ENCODE measurements at places on chromosomes 2 and 18.

DNA sequence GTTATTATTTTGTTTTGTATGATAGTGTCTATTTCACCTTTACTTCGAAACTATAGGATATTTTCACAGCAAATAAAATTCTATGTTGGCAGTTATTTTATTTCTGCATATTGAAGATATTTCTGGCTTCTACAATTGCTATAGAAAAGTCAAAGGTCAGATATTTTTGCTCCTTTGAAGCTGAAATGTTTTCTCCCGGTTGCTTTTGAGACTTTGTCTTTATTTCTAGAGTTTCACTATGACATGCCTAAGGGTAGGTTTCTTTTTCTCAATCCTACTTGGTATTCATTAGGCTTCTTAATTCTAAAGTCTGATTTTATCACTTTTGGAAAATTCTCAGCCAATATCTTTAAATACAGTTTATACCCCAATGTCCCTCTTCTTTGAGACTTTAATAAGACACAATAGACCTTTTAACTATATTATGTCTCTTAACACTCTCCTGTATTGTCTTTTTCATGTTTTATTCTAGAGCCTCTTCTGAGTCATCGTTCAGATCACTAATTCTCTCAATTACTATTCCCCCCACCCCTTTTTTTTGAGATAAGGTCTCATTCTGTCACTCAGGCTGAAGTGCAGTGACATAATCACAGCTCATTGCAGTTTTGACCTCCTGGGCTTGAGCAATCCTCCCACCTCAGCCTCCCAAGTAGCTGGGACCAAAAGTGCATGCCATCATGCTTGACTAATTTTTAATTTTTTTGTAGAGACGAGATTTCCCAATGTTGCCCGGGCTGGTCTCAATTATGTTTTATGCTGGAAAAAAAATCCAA lies 50.5 kb downstream of the USP37 start:
- DNase-seq, result no peak

GRCh38 chr18:31105733-31106132 lies 3.5 kb upstream of the DSC2 start:
- no peak for DNase-seq

DNA sequence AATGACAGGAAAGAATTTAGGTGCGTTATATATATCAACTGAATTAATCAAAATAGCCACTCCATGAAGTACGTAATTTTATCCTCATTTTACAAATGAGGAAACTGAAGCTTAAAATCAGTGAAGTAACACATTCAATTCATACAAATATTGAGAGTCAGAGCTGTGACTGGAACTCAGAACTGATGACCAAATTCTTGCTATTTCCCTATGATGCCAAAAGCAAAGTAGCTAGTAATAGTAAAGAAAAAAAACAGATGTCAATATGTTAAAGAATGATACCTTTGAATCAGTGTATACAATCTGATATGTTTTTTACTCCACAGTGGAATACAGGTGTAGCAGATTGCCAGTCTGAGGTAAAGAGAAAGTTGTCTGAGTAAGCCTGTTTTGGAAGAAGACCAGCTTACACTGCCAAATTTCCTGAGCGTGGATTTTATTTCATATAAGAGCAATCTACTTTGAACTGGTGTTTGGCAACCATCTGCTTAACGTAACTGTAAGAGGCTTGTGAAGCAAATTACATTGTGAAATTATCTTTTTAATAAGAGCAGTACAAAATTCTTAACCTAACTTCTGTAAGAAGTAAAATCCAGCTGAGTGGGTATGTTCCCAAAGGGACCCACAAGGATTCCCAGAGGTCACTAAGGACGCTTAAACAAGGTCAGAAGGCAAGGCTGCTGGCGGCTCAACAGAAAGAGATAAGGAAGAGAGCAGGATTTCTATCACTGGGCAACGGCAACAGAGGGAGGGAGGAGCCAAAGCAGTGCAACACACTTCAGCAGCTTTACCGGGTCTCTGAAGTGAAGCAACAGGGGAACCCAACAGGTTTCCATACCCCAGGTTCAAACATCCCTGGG lies 85.6 kb downstream of the IKZF2 start:
- peak; percentile 2 for DNase-seq

DNA sequence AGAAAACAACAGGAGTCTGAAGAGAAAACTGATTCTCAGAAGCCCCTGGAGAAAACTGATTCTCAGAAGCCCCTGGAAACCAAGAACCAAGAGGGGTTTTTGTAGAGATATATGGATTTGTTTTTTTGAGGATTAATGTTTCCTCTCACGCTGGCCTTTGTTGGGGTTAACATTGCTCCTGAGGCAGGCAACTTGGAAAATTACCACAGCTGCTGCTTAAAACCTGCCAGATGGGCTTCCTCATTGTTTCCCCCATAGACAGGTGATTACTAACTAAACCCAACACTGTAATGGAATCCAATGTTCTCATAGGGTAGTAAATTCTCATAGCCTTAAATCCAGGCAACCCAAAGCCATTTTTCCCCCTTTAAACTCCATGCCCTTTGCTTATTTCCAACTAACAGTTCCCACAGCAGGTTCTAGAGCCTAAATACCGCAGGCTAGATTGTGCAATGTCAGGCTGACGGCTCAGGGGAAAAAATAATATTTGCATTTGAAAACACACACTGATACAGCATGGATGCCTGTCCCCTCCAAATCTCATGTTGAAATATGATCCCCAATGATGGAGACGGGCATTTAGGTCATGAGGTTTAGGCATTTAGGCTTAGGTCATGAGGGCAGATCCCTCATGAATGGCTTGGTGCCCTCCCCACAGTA lies 272.3 kb upstream of the PKDCC start:
- no peak for DNase-seq

GRCh38 chr2:189799531-189799930 lies 15.3 kb downstream of the PMS1 start:
- no peak for DNase-seq

DNA sequence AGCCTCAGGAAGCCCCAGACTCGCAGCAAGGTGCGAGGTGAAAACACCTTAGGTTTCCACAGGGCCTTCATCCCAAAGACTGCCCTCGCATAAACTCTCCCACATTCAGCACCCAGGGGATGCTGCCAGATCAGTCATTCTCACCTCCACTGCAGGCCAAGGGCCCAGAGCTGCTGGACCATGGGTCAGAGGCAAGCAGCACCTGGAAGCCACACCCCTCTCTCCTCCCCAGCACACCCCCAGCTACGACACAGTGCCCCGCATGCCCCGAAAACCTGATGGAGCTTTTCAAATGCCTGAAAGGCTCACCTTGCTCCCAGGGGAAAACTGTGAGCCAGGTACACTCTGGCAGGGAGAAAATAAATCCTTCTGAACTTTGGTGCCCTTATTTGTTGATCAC lies 31.9 kb upstream of the LDLRAD4 start:
- DNase-seq, result no peak

- DNase-seq, result no peak
Observed at GRCh38 chr2:216426938-216427337, 14.7 kb downstream of the SMARCAL1 start.

GRCh38 chr2:156574112-156574511 lies 137.9 kb downstream of the GPD2 start:
- DNase-seq, result no peak

DNA sequence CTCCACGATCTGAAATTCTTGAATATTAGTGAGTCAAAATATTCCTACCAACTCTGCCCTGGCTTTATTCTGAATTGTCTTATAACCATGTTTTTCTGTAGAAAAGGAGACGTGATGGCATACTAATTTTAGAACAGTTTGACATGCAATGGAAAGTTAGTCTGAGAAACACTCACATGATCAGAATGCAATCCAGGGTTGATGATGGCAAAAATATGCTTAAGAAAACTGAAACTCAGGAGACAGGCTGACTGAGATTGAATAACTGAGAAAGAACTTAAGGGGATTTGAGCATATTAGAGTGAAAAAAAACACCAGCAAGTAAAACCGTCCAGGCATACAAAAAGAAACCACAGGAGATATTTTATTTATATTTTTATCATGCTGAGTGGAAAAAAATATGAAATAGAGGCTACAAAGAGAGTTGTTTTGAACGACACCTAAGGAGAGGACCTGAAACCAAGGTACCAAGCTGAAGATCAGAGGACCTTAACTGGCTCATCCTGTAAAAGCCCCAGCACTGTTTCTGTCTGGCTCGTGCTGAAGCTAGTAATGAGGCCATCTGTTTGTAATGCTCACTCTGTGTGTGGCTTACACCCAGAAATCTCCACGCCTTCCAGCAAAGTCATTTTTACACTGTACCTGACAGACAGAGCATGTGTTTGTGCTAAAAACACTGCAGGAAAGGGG lies 437.2 kb upstream of the PKDCC start:
- DNase-seq, result no peak

DNA sequence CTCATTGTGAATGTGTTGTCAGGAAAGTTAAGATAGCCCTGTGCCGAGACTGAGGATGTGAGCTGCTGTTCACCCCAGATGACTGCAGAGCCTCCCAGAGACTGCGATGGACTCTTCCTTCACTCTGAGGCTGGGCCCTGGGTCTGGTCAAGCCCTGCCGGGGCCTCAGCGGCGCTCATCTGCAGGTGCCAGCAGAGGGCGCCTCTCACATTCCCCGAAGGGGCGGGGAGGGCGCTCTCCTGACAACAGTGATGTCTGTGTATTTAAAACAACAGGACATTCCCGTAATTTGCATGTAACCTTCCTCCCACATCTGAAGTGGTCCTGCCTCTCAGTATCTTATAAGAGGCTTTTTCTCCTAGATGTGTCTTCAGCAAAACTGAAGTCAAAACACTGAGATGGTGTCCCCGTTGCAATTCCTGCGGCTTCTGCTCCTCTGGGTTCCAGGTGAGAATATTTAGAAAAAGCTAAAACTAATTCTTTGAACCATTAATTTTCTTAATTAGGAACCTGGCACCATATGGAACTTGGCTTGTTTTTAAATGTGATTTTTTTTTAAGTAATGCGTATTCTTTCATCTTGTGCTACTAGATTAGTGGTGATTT lies 1377.9 kb downstream of the RPIA start:
- no peak for DNase-seq

GRCh38 chr2:200376513-200377354 lies 70.2 kb downstream of the SPATS2L start:
- DNase-seq, result no peak
